Effector memory CD4-positive, alpha-beta T cell (primary cell): ENCODE measurements at places on chromosomes 6 and 20.

DNA sequence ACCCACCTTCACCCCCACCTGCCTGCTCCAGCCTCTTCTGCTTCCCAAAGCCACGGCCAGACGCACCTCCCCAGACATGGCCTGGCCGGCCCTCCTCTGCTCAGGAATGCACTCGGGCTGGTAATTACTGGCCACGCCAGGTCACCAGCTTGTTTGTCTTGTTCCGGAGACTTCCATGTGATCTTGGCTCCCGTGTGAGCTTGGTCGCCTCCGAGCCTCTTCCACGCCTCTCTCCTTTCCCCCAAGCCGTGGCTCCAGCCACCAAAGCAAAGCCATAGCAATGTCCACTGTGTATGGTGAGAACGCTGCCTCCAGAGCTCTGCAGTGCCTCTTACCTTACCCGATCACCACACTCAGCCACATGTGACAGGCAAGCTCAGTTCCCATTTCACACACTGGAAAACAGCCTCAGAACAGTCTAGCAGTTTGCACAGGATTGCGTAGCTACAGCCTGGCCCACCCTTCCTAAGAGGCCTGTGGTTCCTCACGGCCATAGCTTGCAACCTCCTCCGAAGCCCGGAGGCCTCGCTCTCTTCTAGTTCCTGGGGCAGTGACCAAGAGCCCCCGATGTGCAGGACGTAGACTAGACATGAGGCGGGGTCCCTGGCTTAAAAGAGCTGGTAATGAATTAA, 48.1 kb upstream of the AFDN start:
- DNase-seq = no peak

GRCh38 chr6:35214869-35215664, 1.3 kb downstream of the SCUBE3 start:
- no peak for DNase-seq

GRCh38 chr6:47788498-47788884, 6.7 kb downstream of the OPN5 start:
- DNase-seq = no peak

GRCh38 chr6:43766964-43767461, 3.0 kb upstream of the VEGFA start:
- no peak for DNase-seq

GRCh38 chr6:169445227-169445626, 191.6 kb upstream of the THBS2 start:
- DNase-seq = no peak

GRCh38 chr6:28537509-28538140, 11.9 kb downstream of the GPX5 start:
- no peak for DNase-seq

DNA sequence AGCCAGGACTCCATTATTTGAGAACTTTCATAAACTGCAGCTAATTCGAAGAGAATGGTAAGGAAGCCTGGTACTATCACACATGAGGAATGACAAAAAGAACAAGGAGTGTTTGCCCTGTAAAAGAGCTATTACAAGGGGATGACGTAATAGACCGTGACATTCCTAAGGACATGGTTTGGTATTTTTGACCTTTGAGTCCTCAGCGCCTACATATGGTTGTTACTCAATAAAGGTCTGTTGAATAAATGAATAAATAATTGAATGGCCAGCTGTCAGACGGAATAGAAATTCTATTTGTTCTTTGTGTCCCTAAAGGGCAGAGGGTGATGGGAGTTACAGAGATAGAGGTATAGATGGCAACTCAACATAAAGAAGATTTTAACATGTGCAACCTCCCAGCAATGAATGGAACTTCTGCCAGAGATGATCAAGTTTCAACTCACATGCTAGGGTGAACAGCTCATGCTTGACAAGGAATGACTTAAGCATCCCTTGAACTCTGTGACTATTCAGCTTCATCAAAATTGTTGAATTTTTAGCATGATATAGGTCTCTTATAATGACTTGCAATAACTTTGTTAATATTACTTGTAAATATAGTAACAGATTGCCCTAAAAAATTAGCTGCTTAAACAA, 115.4 kb downstream of the TENT5A start:
- DNase-seq = no peak

DNA sequence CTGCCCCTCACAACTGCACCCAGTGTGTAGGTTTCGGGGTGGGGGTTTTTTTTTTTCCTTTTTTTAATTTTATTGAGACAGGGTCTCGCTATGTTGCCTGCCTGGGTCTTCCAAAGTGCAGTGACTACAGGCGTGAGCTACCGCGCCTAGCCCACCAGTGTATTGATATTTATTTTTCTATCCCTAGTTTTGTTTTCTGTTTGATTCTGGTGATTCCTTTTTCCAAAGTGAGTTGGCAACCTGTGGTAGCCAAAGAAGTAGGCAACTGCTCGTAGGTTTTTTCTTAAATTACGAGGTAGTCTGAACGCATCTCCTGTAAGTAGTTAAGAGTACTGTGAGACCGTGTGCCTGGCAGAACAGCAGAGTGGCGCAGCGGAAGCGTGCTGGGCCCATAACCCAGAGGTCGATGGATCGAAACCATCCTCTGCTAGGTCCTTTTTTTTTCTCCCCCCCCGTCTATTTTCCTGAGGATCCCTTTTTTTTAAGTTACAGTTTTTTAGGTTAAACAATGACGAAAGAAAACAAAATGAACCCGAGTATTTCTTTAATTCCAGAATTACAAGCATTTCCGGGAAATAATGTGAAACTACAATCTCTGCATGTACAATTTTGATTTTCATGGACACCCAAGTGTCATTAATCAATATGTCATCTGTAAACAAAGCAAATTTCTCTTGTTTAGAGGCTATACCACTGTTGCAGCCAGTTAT, 78.7 kb upstream of the BTN3A2 start:
- DNase-seq = peak; percentile 65

- DNase-seq = no peak
Observed at GRCh38 chr6:108677357-108677756, 116.6 kb downstream of the FOXO3 start.

DNA sequence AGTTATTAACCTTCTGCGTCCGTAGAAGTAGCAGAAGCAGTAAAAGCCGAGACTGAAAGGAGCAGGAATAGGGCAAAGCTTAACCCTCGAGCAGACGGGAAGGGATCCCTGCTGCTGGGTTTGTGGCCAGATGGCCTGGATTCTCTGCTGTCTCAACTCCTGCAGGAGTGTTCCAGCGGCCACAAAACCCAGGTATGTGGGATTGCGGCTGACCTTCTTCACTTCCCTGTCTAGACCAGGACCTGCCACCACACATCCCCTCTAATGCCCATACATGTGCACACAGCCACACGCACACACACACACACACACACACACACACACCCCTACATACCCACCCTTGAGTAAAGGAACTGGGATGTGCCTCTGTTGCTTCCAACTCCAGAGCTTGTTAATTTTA, 33.1 kb upstream of the TNFRSF21 start:
- no peak for DNase-seq

- no peak for DNase-seq
Observed at GRCh38 chr6:91941838-91942237, 1355.0 kb upstream of the MAP3K7 start.

- DNase-seq = peak; percentile 32
Observed at GRCh38 chr6:35300848-35301247, 3.2 kb downstream of the DEF6 start.

- no peak for DNase-seq
Observed at GRCh38 chr6:133568970-133569889, 319.7 kb upstream of the TCF21 start.

- DNase-seq = peak; percentile 52
Observed at GRCh38 chr20:63740070-63740626, 572 bp downstream of the SLC2A4RG start.

DNA sequence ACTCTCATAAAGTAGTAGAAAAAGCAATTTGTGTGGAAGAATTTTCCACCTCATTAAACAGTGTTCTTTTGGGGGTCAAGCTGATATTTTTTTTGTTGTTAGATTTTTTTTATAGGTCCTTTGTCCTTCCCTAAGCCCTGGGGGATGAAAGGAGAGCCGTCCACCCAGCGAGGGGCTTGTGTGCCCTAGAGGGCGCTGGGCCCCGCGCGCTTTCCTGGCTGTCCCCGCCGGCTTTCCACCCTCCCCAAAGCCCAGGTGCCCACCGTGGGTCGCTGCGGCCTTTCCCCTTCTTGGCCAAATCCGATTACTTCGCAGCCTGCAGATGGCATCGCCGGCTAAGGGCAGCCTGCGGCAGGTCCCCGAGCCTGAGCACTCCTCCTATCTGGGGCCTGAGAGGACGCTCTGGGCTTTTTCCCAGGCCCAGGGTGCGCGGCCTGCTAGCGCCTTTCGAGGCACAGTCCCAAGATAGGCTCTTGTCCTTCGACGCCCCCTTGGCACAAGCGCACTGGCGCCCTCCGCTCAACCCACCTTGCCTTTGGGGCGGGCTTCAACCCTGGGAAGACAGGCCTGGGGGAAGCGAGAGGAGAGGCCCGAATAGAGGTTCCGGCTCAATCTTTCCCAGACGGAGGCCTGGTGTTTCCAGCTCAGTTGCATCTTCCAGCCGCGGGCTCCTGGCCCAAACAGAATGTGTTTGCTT, 33.6 kb downstream of the TFAP2A start:
- no peak for DNase-seq

DNA sequence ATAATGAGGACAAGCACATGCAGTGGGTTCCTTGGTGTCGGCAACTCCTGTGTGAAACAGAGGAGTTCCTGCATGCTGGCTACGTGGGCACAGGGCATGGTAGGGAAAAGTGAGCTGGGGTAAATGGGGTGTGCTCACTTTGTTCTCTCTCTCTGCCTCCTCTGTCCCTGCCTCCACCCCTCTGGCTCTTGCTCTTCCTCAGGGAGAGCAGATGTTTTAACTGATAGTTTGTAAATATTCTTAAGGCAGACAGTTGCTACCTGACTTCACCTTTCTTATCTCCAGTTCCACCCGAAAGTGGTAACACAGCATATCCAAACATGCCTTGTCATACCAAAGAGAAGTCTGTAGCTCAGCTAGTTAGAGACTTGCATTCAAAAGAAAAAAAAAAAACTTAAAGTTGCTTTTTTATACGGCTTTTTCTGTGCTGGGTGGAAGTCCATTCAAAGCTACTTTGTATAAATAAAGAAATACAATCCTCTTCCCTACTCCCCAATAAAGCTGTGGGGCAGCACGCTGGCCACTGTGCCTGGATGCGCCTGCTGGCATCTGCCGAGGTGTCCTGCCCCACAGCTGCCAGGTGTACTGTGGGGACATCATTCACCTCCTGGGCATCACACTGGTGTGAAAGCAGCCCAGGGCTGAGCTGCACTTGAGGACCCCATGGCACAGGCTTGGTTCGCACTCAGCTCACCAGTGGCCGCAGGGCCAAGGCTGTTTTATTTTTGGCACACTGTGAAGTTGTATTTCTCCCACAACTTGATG, 93.6 kb downstream of the FOXC1 start:
- DNase-seq = no peak

DNA sequence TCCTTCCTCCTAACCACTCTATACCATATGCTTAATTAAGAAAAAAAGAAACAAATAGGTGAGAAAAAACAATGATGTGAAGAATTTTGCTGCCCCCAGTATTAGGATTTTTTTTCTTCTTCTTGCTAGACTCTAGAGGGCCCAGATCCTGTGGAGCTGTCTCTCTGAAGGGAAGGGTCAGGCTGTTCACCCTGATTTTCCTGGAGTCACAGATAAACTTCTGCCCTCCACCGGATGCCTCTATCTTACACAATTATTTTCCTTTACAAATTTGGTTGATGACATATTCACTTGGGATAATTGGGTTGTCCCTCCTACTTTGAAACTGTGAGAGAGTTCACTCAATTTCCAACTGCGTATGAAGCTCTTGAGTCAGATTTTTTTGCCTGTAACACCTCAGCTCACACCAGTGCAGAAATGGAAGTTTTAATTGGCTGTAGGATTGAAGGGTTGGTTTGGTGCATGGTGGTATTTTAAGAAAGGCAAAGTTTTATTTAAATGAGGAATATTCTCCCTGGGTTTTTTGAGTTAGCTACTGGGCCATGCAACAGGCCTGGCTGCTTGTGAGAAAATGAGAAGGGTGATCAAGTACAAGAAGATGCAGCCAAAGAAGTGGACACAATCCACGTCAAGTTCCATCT, 73.7 kb upstream of the ESR1 start:
- no peak for DNase-seq

GRCh38 chr6:23797041-23797440, 329.0 kb upstream of the NRSN1 start:
- DNase-seq = no peak

GRCh38 chr6:87723170-87724078, 21.4 kb upstream of the AKIRIN2 start:
- DNase-seq = no peak

GRCh38 chr6:90703336-90703735, 116.5 kb upstream of the MAP3K7 start:
- no peak for DNase-seq
